ENCODE measurements at places on chromosomes 5 and 9. TPM values are rescaled to one million over a fixed set of nuclear protein-coding genes. Genes with fewer than 3 reads are reported as not detected.
A peak's percentile ranks its signal among the peaks of the same experiment; 100 is the strongest.

The ARHGEF37 gene
- 0.76 TPM for total RNA-seq

The TAF11L10 gene
- total RNA-seq: not detected

DNA sequence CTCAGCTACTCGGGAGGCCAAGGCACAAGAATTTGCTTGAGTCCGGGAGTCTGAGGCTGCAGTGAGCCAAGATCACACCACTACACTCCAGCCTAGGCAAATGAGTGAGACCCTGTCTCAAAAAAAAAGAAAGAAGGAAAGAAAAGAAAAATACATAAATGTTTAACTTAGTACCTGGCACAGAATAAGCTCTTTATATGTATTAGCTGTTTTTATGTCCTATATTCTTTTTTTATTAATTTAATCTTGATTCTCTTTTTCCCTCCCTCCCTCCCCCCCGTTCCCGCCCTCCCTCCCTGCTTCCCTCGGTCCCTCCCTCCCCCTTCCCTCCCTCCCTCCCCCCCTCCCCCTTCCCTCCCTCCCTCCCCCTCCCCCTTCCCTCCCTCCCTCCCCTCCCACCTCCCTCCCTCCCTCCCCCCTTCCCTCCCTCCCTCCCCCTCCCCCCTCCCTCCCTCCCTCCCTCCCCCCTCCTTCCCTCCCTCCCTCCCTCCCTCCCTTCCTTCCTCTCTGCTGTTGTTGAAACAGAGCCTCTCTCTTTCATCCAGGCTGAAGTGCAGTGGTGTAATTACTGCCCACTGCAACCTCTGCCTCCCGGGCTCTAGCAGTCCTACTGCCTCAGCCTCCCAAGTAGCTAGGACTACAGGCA, 135.8 kb upstream of the GRHPR start:
- no peak for DNase-seq

GRCh38 chr5:56328753-56329560, 95.8 kb upstream of the ANKRD55 start:
- peak; percentile 27 for DNase-seq

DNA sequence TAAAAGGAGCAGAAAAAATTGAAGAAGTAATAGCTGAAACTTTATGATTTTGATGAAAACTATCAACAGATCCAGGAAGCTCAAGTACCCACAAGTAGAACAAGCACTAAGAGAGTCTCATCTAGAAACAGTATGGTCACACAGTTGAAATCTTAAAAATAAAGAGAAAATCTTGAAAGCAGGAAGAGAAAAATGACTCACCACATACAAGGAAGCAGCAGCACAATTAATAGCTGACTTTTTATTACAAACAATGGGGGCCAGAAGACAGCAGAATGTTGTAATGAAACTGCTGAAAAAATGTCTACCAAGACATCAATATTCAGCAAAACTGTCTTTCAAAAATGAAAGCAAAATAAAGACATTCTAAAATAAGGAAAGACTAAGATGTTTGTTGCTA, 1108.3 kb upstream of the DMAC1 start:
- no peak for DNase-seq

- DNase-seq: no peak
Measured at GRCh38 chr9:78286125-78286524, 10.8 kb upstream of the PSAT1 start.

DNA sequence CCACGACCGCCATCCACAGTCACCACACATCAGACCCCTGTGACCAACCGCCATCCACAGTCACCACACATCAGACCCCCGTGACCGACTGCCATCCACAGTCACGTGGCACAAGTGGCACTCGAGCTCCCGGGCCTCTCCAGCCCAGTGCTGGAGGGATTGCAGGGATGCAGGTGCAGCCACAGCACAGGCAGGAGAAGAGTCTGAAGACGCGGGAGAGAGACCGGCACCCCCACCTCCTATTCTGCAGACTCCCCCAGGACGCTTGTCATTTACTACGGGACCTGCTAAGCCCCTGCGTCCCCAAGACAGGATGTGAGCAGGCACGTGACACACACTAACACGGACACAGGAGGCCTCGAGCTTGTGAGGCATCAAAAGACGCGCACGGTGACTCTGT, 21.1 kb downstream of the TERT start:
- DNase-seq: no peak

GRCh38 chr5:92003806-92004205, 620.7 kb upstream of the ARRDC3 start:
- no peak for DNase-seq

DNA sequence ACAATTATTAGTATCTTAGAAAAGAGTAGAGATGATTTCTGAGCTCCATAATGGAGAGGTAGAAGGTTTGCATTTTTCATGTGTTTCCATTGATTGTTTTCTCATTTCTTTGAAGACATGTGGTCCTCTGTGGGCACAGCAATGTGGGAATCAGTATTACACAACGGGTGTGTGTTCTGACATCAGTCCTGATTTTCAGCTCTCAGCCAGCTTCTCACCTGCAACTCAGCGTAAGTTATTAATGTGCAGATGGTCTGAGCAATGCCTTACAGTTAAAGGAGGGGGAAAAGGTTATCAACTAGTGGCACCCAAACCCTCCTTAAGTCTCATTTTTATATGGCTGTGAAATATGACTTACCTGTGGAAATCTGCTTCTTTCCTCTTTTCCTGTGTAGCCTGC, 59.1 kb downstream of the ITGA2 start:
- no peak for DNase-seq

DNA sequence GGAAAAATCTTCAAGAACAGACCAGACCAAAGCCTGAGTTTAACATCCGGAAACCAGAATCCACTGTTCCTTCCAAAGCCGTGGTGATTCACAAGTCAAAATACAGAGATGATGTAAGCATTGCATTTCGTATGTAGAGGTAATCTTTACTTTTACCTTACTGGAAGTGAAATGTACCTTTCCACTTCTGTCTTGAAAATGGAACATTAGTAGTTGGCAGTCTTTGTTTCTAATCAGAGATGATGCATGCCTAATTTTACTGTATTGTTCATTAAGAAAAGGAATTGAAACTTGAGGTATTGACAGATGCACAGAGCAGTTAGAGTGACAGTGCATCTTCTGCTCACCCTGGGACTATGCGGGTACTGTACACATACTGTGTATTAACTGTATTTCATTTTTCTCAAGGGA, 34.6 kb downstream of the HABP4 start:
- peak; percentile 35 for DNase-seq

DNA sequence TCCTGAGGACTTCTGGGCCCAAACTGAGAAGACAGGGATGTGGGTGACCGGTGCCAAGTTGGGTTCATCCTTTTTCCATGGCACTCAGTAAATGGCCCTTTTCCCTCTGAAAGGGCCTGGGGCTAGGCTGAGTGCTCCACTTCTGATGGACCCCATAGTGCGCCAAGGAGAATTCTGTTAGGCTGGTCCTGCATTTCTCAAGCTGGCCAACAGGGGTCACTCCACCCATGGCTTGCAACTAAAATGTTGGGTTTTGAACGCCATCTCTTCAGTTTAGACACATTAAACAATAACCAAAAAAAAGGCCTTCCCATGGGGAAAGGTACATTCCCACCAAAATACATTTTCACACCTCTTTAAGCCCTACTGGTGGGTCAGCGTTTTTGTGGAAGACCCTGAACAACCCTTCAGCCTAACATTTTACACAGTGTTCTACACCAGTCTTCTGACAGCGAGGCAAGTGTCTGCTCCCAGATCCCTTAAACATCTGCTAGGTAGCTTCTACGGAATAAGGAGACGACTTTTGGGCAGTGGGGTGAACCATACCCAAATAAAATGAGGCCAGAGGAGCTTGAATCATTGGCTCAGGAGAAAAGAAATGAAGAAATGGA, 27.3 kb downstream of the CNTFR start:
- DNase-seq: no peak
